ENCODE measurements at places on chromosomes 6 and 20.

GRCh38 chr20:57071283-57071731 lies 195.1 kb downstream of the BMP7 start:
- no peak for DNase-seq

- no peak for DNase-seq
Observed at GRCh38 chr20:17533396-17533795, 2.2 kb upstream of the BFSP1 start.

DNA sequence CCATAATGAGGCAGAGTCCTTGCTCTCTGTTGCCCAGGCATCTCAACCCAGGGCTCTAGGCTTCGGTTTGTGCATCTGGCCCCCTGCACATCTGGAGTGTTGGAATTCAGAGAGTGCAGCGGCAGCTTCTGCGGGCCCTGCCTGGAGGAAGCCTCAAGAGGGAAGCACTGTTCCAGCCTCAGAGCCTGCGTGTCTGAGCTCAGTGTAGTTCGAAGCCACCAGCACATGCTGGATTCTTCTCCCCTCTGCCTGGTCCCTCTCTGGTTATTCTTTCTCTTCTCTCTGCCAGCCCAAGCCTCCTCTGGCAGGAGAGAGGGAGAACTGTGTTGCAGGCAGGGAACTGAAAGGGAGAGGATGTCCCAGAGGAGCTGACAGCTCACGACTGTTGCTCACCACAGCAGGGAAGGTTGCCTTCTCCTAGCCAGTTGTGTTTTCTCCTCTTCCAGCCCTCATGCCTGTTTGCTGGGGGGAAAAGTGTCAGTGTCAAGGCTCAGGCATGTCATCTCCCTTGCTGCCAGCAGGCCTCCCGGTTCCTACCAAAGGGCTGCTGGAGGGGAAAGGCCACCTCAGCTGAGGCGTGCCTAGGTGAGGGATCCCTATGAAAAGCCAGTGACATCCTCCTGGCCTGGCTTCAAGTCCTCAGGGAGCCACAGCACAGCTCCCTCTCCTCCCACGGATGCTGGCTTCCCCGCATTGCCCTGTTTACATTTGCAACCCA lies 126.0 kb upstream of the LRFN2 start:
- DNase-seq = no peak

DNA sequence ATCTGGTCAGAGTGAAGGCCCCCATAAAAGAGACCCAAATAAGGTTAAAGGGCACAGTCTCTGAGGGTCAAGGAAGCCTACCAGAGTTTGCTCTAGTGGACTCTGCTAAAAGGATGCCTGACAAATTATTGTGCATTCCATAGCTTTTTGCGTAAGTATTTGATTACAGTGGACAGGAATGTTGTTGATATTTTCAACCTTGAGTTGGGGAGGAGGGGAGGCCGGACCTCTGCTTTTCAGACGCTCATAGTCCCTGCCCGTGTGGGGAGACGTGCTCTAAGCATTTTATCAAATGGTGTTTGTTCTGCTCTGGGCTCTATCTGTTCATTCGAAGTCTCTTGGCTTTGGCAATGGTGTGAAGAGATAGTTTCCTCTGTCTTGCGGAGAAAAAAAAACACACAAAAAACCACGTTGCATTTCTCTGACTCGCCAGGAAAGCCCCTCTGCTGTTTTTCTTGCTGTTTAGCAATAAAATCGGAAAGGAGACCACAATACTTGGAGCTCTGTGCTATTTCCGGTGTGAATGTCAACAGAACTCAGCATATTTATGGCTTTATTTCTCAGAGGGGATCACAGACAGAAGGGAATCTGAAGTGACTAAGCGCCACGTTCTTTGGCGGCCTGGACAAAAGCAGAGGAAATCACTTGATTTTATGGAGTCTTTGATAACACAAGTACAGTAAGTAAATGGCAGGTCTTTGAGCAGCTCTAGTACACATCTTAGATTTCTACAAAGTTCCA lies 159.8 kb downstream of the ZFP64 start:
- DNase-seq = no peak

DNA sequence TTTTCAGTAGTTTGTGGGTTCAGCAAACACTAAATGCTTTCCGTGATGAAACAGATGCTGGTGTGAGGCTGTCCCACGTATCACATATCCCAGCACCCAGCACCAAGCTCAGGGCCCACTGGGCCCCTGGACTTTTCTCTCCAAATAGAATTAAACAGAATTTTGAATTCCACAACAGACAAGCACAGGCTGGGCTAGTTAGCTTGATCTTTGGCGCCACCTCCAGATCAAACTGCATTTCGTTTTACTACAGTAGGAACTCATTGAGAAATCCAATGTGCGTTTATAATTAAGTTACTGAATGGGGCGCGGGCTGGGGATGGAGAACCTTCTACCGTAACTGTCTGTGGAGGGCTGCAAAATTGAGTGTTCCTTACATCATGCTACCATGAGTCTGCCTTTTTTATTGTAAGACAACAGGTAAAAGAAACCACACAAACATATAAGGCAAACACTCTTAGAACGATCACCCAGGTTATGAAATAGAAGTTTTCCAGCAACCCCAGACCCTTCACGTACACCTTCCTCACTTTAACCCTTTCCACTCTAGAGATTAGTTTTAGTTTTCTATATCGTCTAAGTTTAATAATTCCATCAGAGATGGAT lies 107.8 kb downstream of the ZFP64 start:
- no peak for DNase-seq

DNA sequence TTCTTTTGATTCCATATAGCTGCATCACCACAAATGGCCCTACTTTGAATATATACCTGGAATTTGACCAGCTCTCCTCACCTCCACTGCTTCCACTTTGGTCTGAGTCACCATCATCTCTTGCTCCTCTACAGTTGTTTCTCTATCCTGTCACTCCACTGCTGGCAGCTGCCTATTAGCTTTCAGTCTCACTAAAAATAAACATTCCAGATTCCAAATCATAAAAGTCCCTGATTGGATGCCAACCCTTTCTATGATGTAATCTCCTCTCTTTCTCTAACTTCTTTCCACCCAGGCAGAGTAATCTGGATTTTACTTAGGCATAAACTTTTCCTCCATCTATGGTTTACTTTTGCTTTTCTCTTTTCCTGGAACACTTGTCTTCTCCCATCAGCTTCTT lies 49.1 kb downstream of the RFPL4B start:
- DNase-seq = no peak

Measured in esophagus squamous epithelium (tissue), 5 donors.